ENCODE measurements at places on chromosomes 2 and 18.

- DNase-seq = no peak
These were observed 10.4 kb upstream of the ZNF512 start for GRCh38 chr2:27572439-27572838.

DNA sequence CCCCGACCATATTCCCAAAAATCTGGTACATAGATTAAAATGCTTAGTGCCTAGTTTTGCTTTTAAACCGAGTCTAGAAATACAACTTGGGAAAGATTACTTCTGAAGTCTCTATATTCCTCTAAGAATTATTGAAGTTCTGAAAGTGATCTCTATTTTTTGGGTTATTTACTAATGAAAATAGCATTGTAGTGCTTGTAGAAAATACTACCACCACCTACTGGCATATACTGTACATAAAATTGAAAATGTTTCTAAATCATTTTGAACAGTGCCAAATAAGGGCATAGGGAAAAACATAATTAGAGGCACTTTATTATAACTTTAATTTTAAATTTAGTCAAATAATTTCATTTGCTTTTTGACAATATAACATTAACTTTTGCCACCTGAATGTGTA, 1399.6 kb upstream of the ZEB2 start:
- peak; percentile 21 for DNase-seq

DNA sequence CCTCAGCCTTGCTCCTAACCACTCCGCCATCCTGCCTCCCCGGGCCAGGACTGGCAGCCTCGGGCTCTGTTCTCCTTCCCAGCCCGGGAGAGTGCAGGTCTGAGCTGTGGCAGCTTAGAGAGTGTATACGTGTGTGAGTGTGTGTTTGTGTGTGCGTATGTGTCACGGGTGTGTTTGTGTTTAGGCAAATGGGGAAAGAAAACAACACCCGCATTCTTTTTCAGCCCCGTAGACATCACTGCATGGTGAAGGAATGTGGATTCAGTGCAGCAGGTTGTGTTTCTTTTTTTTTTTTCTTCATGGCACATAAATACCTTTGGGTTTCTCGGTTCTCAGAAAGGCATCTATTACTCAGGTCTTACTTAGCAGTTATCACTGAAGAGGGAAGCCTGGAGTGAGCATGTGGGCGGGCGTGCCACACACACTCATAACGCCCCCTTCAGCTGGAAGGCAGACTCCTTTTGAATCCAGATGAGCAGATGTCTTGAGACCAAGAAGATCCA, 44.2 kb downstream of the GLI2 start:
- DNase-seq = peak; percentile 97

DNA sequence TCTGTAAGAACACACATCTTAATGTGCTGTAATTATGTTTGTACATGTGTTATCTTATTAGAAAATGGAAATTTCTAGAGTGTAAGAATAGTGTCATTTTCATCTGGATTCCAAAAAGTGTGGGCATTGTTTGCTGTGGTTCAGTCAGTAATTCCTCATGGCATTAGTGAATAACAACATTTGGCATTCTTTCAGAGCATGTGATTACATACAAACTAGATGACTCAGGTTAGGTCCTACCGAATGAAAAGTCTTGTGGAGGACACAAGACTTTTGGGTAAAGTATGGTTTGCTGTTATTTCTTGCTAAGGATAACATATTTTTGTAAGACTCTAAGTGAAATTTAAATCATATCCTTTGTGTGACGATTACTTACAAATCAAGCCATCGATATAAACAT, 593.1 kb upstream of the NRXN1 start:
- DNase-seq = peak; percentile 57

- DNase-seq = no peak
These were observed 127.8 kb downstream of the VIT start for GRCh38 chr2:36824273-36824672.

DNA sequence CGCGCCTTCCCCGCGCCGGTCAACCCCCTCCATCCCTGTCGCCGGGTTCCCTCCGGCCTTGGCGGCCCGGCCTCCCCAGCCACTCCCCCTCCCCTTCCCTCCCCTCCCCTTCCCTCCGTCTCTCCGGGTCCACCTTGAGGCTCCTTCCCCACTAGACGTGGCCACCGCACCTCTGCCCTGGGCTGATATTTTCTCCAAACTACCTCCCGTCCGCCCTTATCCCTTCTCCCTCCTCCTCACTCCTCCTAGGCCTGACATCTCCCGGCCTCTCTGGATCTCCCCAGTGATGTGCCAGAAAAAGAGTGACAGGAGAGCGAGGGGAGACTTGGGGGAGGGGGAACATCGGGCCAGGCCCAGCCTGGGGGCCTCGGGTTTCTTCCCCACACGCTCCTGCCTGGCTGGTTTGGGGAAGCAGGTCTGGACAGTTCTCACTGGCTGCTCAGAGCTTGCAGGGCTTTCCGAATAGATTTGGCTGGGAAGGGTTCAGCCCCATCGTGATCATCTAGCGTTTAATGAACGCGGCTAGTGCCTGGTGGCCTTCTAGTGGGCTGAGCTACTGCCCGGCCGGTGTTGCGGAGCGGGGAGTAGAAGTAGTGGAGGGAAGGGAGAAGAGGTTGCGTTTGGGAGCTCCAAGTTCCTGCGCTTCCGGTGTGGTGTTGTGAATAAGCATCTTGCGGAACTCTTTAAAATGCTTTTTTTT, 641 bp downstream of the MAPRE3 start:
- no peak for DNase-seq

DNA sequence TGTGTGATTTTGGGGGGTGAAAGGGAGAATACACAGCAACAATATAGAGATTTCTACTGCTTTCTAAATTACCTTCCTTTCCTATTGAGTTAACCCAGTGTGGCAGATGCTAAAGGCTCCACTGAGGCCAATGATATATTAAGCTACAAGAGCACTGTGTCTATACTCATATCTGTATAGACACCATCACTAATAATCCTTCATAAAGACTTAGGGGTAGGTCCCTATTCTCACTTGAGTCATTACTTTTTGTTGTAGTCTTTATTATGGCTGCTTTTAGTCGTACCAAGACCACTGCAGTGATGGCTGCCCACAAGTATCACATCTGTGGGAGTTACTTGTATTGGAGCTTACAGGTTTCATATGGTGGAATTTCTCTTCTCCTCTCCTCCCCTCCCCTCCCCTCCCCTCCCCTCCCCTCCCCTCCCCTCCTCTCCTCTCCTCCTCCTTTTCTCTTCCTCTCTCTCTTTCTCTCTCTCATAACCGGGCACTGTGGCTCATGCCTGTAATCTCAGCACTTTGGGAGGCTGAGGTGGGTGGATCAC, 637.6 kb downstream of the ADCYAP1 start:
- no peak for DNase-seq

DNA sequence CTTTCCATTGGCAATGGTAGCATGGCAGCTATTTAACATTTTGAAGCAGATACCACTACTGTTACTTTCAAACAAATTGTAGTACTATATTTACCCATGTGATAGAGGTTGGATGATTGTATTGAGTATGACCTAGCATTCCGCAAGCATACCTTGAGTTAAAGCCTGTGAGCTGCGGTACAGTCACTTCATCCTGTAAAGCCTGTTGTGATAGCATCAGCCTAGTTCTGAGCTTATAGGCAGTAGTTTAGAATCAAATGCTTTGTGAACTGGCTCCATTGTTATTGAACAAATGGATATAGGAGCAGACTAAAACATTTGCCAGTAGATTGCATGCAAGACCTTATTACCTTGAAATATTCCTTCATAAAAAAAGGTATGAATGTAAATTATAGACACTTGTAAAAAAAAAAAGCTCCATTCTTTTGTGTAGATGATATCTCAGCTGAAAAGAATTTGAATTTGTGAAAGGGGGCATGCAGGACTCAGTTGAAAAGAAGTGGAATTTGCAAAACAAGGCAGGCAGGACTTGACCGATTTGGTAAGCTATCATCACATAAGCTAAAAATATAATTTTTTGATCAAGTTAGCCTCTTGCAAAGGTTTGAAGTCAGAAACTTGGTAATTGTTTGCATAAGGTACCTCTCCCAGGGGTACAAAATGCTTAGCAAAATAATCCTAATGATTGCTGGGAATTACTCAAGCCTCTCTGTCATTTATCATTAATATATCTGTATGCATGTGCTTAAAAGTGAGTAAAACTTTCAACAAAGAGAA, 138.5 kb upstream of the ITGA4 start:
- DNase-seq = no peak

GRCh38 chr2:12070153-12070552, 323.7 kb downstream of the LPIN1 start:
- DNase-seq = no peak

GRCh38 chr18:8368512-8369217, 240.6 kb upstream of the RAB12 start:
- DNase-seq = peak; percentile 19

DNA sequence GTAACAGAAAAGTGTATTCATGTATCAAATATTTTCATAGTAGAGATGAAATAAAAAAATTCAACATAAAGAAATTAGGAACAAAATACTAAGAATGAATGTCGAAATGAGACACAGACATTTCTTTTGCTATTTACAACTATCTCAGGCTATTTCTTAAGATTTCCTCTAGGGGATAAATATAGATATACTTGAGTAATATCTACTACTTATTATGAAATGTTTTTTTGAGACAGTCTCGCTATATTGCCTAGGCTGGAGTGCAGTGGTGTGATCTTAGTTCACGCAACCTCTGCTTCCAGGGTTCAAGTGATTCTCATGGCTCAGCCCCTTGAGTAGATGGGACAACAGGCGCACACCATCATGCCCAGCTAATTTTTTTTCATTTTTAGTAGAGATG, 326.1 kb downstream of the RNF144A start:
- no peak for DNase-seq

DNA sequence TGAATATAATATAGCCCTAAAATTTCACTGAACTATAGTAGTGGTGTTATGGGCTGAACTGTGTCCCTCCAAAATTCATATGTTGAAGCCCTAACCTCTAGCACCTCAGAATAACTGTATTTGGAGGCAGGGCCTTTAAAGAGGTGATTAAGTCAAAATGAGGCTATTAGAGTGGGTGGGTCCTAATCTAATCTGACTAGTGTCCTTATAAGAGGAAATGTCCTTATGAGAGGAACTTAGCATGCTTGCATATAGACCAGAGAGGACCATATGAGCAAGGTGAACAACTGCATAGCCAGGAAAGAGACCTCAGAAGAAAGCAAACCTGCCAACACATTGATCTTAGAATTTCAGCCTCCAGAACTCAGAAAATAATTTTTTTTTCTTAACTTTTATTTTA, 238.4 kb downstream of the ZEB2 start:
- no peak for DNase-seq

- no peak for DNase-seq
These were observed 1144.6 kb upstream of the CDH2 start for GRCh38 chr18:29321561-29321960.

DNA sequence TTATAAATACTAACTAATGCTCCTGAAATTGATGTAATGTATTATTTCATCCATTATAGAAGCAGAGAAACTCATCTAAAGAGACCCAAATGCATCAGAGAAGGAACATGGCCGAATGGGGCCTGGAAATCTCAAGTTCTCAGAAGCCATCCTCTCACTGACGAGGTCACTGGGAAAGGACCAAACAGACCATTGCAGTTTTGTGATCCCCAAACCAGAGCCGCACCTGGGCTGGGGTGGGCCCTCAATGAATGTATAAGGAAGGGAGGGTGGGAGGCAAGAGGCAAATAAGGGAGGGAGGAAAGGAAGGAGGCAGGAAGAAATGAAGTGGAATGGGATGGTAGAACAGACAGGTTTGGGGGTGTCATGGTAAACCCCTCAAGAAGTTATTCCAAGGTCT, 245.3 kb upstream of the ID2 start:
- DNase-seq = no peak

DNA sequence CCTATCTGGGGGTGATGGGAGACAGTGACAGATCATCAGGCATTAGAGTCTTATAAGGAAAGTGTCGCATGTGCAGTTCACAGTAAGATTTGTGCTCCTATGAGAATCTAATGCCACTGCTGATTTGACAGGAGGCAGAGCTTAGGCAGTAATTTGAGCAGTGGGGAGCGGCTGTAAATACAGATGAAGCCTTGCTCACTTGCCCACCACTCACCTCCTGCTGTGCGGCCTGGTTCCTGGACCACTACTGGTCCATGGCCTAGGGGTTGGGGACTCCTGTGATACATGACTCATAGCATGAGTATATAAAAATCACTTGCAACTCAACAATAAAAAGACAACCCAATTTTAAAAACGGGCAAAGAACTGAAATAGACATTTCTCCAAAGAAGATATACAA, 71.1 kb upstream of the ACAA2 start:
- DNase-seq = no peak

GRCh38 chr2:169910109-169910799, 83.0 kb downstream of the UBR3 start:
- DNase-seq = peak; percentile 85

- peak; percentile 17 for DNase-seq
These were observed 74.8 kb downstream of the WDSUB1 start for GRCh38 chr2:159211447-159212396.

- peak; percentile 44 for DNase-seq
These were observed 11.8 kb downstream of the SLC25A12 start for GRCh38 chr2:171882089-171882769.

DNA sequence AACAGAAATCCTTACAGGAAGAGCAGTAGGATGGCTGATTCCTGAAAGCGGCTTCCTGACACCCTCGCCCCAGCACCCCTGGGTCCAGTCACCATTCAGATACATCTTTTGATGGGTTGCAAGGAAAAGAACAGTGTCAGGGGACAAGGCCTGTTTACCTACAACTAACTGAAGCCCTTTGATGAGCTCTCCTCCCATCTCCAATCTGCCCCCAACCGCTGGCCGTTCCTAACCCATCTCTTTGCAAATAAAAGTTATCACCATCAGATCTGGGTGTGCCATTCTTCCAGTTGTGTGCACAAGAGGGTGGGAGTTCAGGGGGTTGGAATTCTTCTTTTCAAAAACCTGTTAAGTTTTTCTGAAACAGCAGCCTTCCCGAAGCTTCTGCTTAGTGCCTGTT, 48.9 kb downstream of the ARL4C start:
- no peak for DNase-seq

DNA sequence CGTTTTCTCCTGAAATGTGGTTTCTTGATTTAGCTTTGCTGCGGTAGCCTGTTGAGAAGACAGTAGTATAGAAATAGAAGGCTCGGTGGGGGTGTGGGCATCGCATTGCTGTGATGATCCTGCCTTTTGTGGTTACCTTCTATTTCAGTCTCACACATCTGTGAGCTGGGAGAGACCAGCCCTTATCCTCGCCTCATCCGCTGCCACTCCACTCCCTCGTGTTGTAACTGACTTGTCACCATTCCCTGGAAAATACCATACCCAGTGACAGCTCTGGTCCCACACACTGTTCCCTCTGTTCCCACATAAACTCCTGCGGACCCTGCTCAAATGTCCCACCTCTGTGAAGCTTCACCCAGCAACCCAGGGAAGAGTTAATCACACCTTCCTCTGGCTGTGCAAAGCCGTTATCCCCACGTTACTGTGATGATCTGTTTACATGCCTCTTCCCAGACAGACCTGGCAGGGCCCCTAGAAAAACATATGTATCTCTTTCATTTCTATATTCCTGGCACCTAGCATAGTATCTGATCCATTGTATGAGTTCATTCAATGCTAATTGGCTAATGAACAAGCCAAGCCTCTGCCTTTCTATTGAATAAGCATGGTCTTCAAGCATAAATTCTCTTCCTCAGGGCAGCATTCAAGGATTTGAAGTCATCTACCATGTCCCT, 114.6 kb downstream of the MAPK4 start:
- no peak for DNase-seq

- no peak for DNase-seq
These were observed 9.8 kb downstream of the TRAK2 start for GRCh38 chr2:201441409-201441808.

- DNase-seq = peak; percentile 90
These were observed 868 bp downstream of the HSBP1L1 start for GRCh38 chr18:79965119-79965902.

- DNase-seq = peak; percentile 69
These were observed 75.7 kb upstream of the TFCP2L1 start for GRCh38 chr2:121360566-121361300.
